ENCODE measurements at places on chromosomes 1 and 21.

DNA sequence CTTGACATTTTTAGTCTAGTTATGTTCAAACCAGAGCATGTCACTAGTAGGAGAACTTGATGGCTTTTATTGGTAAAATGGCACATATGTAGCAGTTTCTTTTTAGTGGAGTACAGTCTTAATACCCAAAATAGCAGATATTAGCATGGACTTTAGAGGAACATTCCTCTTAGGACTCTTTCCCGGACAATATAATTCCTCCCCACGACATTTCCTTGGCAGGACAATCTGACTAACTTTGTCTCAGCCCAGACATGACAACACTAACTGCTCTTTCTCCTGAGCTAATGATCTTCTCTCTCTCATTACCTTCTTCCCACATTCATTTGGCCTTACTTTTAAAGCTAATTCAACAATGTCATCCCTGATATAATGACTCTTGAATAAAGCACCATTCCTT, 62.5 kb downstream of the ADAMTS1 start:
- H3K4me3 ChIP-seq, result no peak overlapping the region
- H3K27ac ChIP-seq, result no peak overlapping the region
- no peaks in the 10 kb centered on the region for H3K36me3 ChIP-seq
- H3K4me1 ChIP-seq, result no peaks in the 10 kb centered on the region
- no peak for DNase-seq
- H3K27me3 ChIP-seq, result no peaks in the 10 kb centered on the region

- H3K4me3 ChIP-seq, result peak overlapping the region; percentile 93
- peaks cover 23% of the 10 kb centered on the region for H3K36me3 ChIP-seq
- peaks cover 22% of the 10 kb centered on the region for H3K4me1 ChIP-seq
- H3K27me3 ChIP-seq, result peaks cover 10% of the 10 kb centered on the region
- no peak for DNase-seq
- H3K27ac ChIP-seq, result peak overlapping the region; percentile 100
Observed at GRCh38 chr1:248872752-248873408, 14.0 kb upstream of the ZNF692 start.

- H3K36me3 ChIP-seq, result peaks cover 43% of the 10 kb centered on the region
- no peaks in the 10 kb centered on the region for H3K4me1 ChIP-seq
- no peak overlapping the region for H3K27ac ChIP-seq
- H3K4me3 ChIP-seq, result no peak overlapping the region
Observed at GRCh38 chr1:15541231-15541792, 14.7 kb downstream of the DNAJC16 start.

GRCh38 chr1:175506081-175506480, 237.3 kb downstream of the TNR start:
- H3K4me1 ChIP-seq, result no peaks in the 10 kb centered on the region
- no peak overlapping the region for H3K4me3 ChIP-seq
- H3K27me3 ChIP-seq, result peaks cover 59% of the 10 kb centered on the region
- H3K36me3 ChIP-seq, result no peaks in the 10 kb centered on the region
- H3K27ac ChIP-seq, result no peak overlapping the region
- DNase-seq, result no peak

DNA sequence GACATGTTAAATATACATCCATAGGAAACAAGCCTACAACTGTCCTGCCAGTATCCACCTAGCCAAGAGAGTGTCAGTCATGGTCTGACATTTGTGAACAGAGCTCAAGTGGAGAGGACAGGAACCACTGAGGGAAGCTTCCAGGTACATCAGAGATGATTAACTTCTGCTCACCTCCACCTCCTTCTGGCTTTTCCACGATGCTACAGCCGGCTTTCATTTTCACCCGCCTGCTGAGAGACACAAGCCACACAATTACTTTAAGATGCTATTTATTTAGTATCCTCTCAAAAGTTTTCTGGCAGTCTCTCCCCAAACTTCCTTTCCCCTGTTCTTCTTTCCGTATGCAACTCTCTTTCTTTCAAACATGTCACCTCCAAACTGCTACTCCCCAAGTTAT, 2.1 kb downstream of the ETV3 start:
- H3K27ac ChIP-seq, result peak overlapping the region; percentile 93
- peaks cover 73% of the 10 kb centered on the region for H3K4me1 ChIP-seq
- H3K4me3 ChIP-seq, result peak overlapping the region; percentile 94
- no peak for DNase-seq
- H3K36me3 ChIP-seq, result peaks cover 52% of the 10 kb centered on the region
